Stimulated activated CD4-positive, alpha-beta T cell treated with anti-CD3 and anti-CD28 coated beads, TNF-alpha, amount 100 ng/mL, for 24 hours (primary cell): ENCODE measurements at places on chromosomes 13 and 19.

- DNase-seq, result no peak
Observed at GRCh38 chr19:38831142-38831605, 420 bp downstream of the ECH1 start.

- DNase-seq, result no peak
Observed at GRCh38 chr13:99969919-99970650, 1.5 kb downstream of the ZIC5 start.

GRCh38 chr13:45468635-45469034 lies 3.9 kb downstream of the COG3 start:
- DNase-seq, result no peak

DNA sequence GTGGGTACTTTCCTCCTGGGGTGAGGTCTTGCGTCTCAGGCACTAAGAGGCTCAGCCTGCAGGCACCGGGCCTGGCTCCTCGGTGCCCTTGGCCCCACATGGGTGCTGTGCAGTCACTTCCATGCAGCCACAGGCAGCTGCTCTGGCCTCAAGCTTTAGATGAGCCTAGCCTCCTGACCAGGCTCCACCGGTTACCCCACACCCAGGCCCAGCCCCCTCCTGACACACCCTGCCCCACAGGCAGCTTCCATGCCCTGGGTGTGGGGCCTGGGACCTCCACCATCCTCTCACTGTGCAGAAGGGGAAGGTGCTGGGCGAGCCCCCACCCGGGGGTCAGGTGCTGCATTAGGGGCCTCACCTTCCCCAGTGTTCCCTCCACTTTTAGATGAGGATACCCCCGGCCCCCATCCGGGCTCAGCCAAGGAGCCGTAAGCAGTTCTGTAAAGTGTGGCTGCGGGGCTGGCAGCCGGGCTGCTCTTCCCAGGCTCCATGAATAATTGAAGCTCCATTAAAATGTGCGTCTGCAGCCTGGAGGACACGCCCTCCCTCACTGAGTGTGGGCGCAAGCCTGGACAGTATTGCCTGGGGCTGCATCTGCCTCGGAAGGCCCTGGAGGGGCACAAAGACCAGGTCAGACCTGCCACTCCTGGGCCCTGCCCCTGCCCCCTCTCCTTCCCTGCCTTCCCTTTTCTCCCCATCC lies 72.5 kb upstream of the KCTD15 start:
- no peak for DNase-seq

GRCh38 chr13:35028338-35028867 lies 86.3 kb downstream of the NBEA start:
- no peak for DNase-seq

DNA sequence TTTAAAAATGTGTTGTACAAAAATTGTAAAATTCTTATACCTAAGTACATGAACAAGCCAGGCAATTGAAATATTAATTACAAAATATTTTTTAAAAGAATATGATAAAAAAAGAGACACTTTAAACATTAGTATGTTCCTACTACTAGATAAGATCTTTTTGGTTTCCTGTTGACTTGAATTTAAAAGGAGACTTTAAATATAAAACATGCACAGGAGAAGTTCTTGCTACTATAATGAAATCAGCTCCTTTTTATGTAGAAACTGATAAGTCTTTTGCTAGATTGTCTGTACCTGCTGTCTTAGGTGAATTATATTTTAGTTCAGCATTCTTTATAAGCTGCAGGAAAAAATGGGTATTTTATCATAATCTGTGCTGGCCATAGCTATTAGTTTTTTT lies 140.2 kb downstream of the TNFSF13B start:
- no peak for DNase-seq

GRCh38 chr13:103883164-103883563 lies 816.9 kb upstream of the SLC10A2 start:
- DNase-seq, result no peak

DNA sequence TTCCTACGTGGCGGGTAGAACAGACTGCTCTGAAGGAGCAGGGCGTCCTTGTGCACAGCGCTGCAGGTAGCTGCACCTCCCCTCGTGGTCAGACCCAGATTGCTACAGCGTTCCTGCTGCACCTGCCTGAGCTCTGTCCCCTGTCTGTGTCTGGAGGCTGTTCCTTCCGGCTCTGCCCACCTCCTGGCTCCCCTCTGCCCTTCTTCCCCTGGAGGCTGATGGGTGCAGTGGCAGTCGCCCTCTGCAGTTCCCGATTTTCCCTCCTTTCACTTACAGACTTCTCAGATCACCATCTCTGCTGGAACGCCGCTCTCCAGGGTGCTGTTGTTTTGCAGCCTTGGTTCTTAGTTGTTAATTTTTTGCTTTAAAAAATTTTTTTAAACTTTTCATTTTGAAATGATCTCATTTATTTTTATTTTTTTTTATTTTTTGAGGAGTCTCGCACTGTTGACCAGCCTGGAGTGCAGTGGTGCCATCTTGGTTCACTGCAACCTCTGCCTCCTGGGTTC lies 53.6 kb downstream of the SMARCA4 start:
- DNase-seq, result no peak

- DNase-seq, result no peak
Observed at GRCh38 chr19:45156751-45157150, 4.0 kb downstream of the NKPD1 start.
